ENCODE measurements at places on chromosomes 1 and 21. TPM values are rescaled to one million over a fixed set of nuclear protein-coding genes. Genes with fewer than 3 reads are reported as not detected.
A peak's percentile ranks its signal among the peaks of the same experiment; 100 is the strongest.

GRCh38 chr1:79507770-79508169 is 501.2 kb upstream of the ADGRL4 start:
- no peaks in the 10 kb centered on the region for H3K4me1 ChIP-seq
- no peak overlapping the region for H3K4me3 ChIP-seq
- no peaks in the 10 kb centered on the region for H3K27me3 ChIP-seq

- DNase-seq: no peak
- H3K36me3 ChIP-seq: no peaks in the 10 kb centered on the region
- no peaks in the 10 kb centered on the region for H3K27me3 ChIP-seq
- no peak overlapping the region for H3K4me3 ChIP-seq
- no peak overlapping the region for H3K27ac ChIP-seq
Measured at GRCh38 chr1:182032251-182032650, 29.3 kb downstream of the ZNF648 start.

DNA sequence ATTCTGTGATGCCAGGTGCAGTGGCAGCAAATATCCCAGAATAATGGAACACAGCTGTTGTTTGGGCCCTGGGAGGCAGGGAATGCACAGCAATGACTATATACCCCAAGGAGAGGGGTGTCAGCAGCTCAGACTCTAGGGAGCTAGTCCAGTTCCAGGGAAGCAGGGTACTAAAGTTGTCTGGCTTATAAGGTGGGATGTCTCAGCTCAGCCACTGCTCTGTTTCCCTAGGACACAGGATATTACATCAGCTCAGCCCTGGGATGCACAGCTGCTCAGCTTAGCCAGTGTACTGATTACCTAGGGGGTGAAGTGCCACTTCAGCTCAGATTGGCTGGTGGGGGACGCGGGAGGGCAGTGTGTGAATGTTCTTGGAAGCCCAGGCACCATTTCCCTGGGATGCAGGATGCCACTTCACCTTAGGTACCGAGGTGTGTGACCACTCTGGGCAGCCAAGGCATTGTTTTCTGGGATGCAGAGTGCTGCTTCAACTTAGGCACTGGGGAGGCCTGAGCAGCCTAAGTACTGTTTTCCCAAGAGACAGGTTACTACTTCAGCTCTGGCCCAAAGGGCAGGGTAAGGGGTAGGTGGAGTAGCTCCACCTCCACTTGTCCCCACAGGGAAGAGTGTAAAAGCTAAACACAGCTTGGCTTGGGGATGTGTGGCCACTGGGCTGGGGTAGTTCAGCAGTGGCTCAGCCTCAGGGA is 59.4 kb downstream of the DIPK1A start:
- no peaks in the 10 kb centered on the region for H3K27me3 ChIP-seq
- DNase-seq: no peak
- no peaks in the 10 kb centered on the region for H3K4me1 ChIP-seq

- H3K36me3 ChIP-seq: no peaks in the 10 kb centered on the region
- H3K27ac ChIP-seq: no peak overlapping the region
- H3K4me1 ChIP-seq: peaks cover 11% of the 10 kb centered on the region
Measured at GRCh38 chr1:77468949-77469710, 187.3 kb downstream of the AK5 start.

DNA sequence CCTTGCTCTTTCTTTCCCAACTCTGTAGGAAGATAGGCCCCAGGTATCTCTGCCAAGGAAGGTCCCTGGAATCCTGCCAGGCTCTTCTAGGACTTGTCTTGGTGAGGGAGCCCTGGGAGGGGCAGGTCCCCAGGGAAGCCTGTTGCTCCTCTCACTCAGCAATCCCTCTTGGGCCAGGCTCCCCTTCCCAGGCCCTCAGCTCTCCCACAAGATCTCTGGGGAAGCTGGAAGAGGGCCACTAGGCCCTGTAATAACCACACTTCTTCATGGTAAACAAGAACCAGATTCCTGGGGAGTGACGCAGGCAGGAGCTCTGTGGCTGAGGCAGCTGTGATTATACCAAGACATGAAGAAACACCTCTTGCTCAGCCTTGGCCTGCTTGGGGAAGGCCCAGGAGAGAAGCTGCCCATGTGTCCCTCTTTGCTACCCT is 9.9 kb upstream of the MAPKAPK2 start:
- H3K27ac ChIP-seq: peak overlapping the region; percentile 92
- peak; percentile 97 for DNase-seq
- H3K4me3 ChIP-seq: no peak overlapping the region
- H3K4me1 ChIP-seq: peaks cover 46% of the 10 kb centered on the region
- H3K27me3 ChIP-seq: no peaks in the 10 kb centered on the region
- H3K36me3 ChIP-seq: no peaks in the 10 kb centered on the region

TEX38 gene
- not detected for total RNA-seq

DNA sequence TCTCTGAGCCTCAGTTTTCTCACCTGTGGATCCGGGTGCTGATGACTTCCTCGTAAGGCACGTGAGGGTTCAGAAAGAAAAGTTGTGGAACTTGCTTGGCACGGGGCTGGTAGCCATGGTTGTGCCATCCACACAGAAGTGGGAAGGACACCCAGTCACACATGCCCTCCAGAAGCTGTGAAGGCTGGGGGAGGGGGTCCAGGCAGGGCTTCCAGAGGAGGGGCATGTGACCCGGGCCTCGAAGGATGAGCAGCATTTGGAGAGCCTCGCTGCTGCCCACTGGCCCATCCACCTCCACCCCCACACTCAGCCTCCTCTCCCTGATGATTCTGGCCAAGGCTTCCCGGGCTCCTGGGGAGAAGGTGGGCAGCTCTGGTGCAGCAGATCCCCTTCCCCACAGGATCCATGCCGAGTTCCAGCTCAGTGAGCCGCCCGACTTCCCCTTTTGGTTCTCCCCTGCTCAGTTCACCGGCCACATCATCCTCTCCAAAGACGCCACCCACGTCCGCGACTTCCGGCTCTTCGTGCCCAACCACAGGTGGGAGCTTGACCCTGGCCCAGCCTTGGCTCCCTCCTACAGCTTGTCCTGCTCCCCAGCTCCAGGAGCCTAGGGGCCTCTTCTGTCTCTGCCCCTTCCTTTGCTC is 9.4 kb downstream of the SELENON start:
- H3K27ac ChIP-seq: no peak overlapping the region
- peaks cover 46% of the 10 kb centered on the region for H3K36me3 ChIP-seq
- H3K27me3 ChIP-seq: no peaks in the 10 kb centered on the region
- peaks cover 33% of the 10 kb centered on the region for H3K4me1 ChIP-seq
- no peak for DNase-seq

DNA sequence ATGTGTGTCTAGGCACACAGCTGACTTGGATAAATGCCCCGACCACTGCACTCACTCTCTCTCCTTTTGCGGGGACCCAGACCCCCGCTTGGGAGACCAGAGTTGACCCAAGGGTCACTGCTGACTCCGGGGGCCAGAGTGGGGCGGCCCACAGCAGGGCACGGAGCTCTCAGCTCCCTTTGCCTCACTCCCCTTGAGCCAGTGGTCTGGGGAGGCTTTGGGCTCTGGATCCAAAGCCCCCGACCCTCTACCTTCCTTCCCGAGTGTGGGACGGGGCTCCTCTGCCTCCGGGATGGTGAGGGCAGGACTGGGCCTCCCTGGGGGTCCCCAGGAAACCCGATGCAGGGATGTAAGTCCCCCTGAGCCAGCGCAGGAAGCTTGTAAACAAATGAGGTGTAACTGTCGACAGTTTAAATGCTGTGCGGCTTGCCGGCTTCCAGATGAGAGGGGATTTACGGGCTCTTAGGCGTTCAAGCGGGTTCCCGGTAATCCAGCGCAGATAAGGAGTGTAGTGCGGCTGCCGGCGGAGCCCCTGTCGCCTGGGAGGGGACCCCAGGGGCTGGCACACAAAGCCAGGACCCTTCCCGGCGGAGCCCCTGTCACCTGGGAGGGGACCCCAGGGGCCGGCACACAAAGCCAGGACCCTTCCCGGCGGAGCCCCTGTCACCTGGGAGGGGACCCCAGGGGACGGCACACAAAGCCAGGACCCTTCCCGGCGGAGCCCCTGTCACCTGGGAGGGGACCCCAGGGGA is 7.4 kb downstream of the ACTRT2 start:
- peak; percentile 53 for DNase-seq
- peaks cover 17% of the 10 kb centered on the region for H3K27me3 ChIP-seq
- H3K27ac ChIP-seq: no peak overlapping the region

DNA sequence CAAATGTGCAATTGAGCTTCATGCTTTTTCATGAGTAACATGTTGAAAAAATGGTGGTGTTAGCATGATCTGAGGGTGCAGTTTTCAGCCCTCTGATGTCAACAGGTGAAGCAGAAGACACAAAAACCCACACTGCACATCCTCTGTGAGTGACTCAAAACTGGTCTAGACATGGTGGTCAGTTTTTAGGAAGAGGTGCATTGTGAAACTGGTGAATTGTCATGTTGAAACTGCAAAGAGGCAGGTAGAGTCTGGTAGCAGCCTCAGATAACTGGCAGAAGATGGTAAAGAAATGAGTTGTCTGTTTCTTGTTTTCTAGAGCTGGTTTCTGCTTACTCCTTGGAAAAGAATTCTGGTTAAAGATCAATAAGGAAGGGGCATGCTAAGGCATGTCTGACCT is 97.3 kb upstream of the HMCN1 start:
- H3K27ac ChIP-seq: no peak overlapping the region
- H3K36me3 ChIP-seq: no peaks in the 10 kb centered on the region
- H3K4me3 ChIP-seq: no peak overlapping the region
- no peak for DNase-seq
- no peaks in the 10 kb centered on the region for H3K27me3 ChIP-seq
- H3K4me1 ChIP-seq: no peaks in the 10 kb centered on the region

DNA sequence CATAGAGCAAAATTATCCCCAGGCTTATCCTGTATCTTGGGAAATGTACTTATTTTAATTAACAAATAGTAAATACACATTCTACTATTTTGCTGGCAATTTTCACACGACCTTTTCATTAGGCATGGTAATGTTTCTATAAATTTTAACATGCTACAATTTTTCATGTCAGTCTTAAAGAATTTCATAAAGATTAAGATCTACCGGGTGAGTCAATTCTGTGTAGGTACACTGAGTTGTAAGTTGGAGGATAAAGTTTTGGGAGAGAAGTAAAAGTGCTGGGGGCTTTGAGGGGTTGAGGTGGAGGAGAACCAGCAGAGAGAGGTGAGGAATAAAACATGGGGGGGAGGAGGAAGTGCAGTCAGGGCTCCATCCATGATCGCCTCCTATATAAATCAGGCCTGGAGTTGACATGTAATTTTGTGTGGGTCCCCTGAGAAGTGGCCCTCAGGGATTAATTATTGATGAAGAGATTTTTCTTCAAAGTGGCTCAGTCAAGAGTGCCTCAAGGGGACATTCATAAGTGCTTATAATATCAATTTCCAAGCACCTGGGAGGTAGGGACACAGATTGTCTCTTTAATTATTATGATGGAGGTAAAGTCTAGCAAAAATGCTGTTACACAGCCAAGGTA is 7.2 kb downstream of the DPYD start:
- peaks cover 28% of the 10 kb centered on the region for H3K4me1 ChIP-seq
- no peak overlapping the region for H3K27ac ChIP-seq
- no peaks in the 10 kb centered on the region for H3K27me3 ChIP-seq
- H3K4me3 ChIP-seq: no peak overlapping the region

DNA sequence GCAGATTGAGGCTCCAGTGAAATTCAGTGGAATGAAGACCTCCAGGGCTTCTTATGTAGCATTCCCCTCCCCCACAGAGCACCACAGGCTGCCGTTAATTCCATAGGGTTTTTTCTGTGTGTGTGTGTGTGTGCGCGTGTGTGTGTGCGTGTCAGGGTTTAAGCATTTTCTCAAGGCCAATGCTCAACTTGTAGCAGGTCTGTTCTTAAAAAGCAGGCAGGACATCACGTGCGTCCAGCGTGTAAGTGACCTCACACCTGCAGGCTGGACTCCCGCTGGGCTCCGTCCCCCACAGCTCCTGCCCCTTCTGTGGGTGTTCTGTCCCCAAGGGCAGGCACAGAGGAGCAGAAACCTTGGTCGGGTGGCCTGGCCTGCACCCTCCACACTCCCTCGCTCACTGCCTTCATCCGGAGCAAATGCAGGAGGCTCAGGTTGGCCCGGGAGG is 5.3 kb downstream of the PRDM16 start:
- DNase-seq: no peak
- H3K27me3 ChIP-seq: peaks cover 83% of the 10 kb centered on the region
- H3K4me3 ChIP-seq: no peak overlapping the region

PLA2G2A gene
- total RNA-seq: 447 TPM

DNA sequence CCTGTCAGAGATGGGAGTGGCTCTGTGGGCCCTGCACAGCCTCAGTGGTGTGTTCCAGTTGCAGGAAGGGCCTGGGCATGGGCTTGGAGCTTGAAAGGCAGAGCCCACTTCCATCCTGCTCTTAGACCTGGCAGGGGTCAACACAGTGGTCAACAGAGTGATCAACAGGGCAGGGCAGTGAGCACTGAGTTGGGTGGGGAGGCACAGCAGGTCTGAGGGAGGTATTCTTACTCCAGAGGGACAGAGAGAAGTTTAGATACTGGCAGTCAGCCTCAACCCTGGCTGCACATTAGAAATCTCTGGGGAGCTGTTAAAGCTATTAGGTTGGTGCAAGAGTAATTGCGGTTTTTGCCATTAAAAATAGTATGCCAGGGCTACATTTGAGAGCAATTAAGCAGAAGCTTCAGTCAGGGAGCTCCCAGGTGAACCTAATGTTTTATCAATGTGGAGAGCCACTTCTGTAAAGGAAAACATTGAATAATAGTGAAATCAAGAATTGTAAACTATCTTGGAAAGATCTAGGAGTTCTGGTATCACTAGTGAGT is 37.7 kb downstream of the SH3BGR start:
- no peaks in the 10 kb centered on the region for H3K36me3 ChIP-seq
- no peak overlapping the region for H3K27ac ChIP-seq
- no peak overlapping the region for H3K4me3 ChIP-seq
- H3K27me3 ChIP-seq: no peaks in the 10 kb centered on the region
- DNase-seq: no peak

DNA sequence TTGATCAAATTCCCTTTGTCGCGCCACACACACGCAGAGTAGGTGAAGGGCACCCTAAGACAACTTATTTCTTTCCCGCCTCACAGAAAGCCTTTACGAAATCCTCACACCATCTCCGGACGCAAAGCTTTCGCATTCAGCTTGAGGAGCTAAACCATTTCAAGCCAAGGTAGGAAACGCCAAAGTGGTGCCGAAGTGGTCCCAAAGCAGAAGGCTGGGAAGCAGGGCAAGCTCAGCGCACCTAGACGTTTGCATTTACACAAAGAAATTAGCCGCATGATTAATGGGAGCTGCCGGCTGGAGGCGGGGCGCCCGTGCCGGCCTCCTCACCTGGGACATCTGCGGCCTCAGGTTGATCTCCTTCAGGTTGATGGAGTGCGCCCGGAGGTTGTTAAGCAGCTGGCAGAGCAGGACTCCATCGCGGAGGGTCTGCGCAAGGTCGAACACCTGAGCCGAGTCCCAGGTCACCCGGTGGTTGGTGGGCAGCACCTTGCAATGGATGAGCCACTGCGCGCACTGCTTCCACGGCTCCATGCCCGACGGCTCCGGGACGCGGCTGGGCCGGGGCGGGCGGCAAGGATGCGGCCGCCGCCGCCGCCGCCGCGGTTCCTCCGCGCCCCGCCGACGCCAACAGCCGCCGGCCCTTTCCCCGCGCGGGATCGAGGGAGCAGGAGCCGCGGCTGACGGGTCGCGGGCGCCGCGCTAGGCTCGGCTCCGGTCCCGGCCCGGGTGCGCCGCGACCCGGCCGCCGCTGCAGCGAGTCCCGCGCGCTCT is 457 bp downstream of the VAV3 start:
- H3K27me3 ChIP-seq: peaks cover 36% of the 10 kb centered on the region
- H3K4me3 ChIP-seq: peak overlapping the region; percentile 55
- peak overlapping the region; percentile 50 for H3K27ac ChIP-seq
- no peaks in the 10 kb centered on the region for H3K4me1 ChIP-seq
- DNase-seq: no peak

GRCh38 chr1:100950781-100951180 is 54.9 kb downstream of the SLC30A7 start:
- no peak overlapping the region for H3K27ac ChIP-seq
- H3K4me1 ChIP-seq: no peaks in the 10 kb centered on the region
- no peak overlapping the region for H3K4me3 ChIP-seq
- H3K36me3 ChIP-seq: no peaks in the 10 kb centered on the region
- no peaks in the 10 kb centered on the region for H3K27me3 ChIP-seq

Measured in sigmoid colon (tissue), 7 donors.